T follicular helper cell (primary cell): ENCODE measurements at places on chromosomes 3 and 15.

DNA sequence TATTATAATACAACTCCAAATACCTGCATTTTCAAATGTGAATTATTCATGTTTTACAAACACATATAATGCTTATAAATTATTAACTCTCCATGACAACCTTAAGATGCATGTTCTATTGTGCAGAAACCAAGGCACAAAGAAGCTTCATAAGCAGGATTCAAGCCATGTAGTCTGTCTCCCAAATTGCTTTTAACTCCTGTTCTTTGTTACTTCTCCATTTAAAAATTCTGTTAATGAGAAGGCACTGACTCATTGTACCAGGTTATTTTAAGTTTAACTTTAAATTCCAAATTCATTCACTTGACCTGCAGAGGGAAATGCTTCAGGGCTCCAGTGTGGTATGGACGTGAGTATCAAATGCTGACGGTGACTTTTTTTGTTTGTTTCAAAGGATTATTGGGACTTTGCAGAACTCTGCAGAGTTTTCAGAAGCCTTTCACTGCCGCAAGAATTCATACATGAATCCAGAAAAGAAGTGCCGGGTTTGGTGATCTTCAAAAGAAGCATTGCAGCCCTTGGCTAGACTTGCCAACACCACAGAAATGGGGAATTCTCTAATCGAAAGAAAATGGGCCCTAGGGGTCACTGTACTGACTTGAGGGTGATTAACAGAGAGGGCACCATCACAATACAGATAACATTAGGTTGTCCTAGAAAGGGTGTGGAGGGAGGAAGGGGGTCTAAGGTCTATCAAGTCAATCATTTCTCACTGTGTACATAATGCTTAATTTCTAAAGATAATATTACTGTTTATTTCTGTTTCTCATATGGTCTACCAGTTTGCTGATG lies 100.0 kb downstream of the MME start:
- DNase-seq, result no peak

GRCh38 chr3:5458526-5458925 lies 271.0 kb downstream of the EDEM1 start:
- DNase-seq, result no peak

- DNase-seq, result no peak
These were observed 16.8 kb downstream of the RPUSD3 start for GRCh38 chr3:9826815-9827573.

GRCh38 chr3:142209655-142210054 lies 15.7 kb downstream of the GK5 start:
- DNase-seq, result no peak

DNA sequence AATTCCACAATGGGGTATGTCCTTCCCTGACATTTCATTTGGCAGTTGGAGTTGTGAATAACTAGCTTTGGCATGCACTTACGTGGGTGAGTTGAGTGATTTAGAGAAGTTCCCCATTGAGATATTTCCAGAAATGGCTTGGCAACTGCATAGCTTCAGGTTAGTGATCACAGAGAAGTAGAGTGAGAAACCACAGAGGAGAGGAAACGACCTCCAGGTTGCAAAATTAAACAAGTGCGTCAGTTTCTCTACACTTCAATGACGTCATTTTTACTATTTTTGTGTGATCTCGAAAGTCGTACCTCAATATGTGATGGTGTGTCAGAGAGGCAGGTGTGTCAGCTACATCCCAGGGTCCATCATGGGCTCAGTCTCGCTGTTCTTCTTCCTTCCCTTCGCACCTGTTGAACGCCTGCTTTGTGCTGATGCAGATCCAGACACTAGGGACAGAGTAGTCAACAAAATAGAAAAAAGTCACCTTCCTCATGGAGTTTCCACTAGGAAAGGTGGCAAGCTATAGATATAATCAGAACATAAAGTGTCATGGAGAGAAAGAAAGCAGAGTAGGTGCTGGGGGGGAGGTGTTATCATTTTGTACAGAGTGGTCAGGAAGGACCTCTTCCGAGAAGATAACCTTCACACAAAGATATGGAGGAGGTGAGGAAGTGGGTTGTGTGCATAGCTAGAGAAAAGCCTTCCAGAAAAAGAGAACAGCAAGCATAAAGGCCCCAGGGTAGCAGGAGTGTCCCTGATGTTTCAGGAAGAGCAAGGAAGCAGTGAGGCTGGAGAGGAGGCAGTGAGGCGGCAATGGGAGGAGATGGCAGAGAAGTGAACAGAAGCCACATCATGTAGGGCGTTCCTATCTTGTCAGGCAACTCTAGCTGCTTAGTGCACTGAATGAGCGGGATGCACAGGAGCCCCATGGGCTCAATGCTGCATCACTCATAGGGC lies 75.6 kb downstream of the MCTP2 start:
- no peak for DNase-seq

- DNase-seq, result peak; percentile 4
These were observed 932 bp downstream of the ARL8B start for GRCh38 chr3:5122741-5123706.

- no peak for DNase-seq
These were observed 132.1 kb upstream of the TRIM42 start for GRCh38 chr3:140545756-140546155.

DNA sequence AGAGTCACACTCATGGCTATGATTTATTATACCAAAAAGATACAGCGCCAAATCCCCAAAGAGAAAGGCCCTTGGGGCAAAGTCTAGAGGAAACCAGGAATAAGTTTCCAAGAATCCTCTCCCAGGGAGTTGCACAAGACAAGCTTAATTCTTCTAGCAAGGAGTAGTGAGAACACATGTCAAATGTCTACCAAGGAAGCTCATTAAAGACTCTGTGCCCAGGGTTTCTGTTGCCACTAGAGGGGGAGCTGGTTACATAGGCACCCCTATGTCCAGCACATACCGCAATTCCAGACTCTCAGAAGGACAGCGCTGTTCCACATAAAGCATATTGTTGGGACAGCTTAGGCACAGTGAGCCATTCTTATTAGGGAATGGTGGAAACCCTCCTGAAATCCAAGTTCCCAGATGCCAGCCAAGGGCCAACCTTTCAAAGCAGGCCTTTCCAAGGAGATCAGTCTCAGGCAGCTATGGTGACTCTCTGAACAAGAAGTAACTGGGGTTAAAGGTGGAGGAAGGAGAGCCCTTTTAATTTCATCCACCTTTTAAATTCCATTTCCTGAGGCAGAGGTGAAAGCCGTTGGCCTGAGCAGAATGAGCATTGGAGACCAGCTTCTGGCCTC lies 194.2 kb downstream of the UACA start:
- DNase-seq, result no peak

- no peak for DNase-seq
These were observed 18.4 kb upstream of the PIGZ start for GRCh38 chr3:196987022-196987421.

- no peak for DNase-seq
These were observed 113.5 kb downstream of the GHSR start for GRCh38 chr3:172334671-172335207.

DNA sequence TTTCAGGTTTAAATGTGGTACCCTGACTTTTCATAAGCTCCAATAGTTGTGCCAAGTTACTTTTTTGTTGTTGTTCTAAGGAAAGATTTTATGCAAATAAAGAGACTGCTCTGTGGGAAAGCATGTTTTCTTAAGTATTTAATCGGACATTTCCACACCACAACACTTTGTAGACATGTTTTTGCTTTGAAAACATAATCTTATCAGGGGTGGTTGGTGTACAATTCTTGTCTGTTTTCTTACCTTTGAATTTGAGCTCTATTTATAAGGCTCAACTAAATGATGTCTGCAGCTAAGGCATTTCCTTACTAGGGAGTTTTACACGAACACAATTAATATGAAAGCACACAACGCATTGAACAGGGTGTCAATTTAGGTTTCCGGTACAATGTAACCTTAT lies 81.5 kb upstream of the CDIN1 start:
- no peak for DNase-seq

DNA sequence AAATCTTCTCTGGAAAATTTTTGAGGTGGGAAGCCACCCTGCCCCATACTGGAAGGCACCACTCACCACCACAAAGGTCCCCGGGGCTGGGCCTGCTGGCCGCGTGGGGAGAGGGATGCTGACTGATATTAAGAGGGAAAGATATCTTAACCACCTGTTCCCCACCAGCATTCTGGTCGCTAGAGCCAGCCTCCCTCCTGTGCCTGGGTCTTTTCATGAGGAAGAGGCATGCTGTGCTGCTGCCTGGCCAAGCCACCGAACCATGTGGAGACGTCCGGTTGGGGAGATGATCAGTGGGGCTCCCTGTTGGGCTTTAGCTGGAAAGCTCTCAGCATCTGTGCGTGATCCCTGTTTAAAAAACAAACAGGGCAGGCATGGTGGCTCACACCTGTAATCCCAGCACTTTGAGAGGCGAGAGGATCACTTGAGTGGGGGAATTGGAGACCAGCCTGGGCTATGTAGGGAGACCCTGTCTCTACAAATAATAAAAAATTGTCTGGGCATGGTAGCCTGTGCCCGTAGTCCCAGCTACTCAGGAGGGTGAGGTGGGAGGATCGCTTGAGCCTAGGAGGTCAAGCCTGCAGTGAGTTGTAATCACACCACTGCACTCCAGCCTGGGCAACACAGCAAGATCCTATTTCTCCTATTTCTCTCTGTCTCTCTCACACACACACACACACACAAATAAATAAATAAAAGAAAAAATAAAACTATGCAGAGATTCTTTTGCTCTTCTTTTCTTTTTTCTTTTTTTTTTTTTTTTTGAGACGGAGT lies 1.0 kb downstream of the KLHL18 start:
- no peak for DNase-seq

DNA sequence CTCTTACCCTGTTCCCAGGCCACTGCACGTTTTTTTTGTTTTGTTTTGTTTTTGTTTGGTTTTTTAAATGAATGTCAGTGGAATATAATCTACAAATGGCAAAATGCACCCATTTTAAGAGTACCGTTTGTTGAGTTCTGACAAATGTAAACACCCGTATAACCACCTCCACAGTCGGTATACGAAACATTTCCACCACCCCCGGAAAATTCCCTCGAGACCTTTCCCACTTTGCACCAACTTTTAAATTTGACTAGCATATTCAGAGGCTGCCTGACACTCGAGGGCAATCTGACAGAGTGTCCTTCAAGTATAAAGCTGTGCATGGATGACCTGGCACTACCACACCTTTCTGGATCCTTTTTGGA lies 613 bp upstream of the ARHGEF3 start:
- DNase-seq, result no peak

DNA sequence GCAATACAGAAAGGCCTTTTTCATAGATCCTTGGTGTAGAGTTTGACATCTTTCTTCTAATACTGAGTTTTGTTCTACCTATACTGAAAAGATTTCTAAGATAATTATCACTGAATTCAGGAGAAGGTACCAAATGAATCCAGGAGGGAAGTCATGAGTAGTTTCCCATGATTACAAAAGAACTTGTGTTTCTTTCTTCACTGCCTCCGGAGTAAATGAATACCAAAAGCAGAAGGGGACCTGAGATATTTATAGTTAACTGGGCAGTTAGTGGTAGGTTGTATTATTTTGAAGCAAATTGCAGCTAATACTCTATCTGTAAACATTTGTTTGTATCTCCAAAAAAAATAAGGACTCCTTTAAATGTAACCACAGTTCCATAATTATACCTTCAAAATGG lies 175.4 kb downstream of the SUCNR1 start:
- DNase-seq, result no peak

- DNase-seq, result no peak
These were observed at the start of gene XIRP1 for GRCh38 chr3:39192490-39193092. Gene XIRP1 (minus strand): TSS chr3:39192595. CDS start chr3:39189445, 3,150 bp downstream.

- DNase-seq, result no peak
These were observed 103.9 kb upstream of the HES1 start for GRCh38 chr3:194031867-194032635.

DNA sequence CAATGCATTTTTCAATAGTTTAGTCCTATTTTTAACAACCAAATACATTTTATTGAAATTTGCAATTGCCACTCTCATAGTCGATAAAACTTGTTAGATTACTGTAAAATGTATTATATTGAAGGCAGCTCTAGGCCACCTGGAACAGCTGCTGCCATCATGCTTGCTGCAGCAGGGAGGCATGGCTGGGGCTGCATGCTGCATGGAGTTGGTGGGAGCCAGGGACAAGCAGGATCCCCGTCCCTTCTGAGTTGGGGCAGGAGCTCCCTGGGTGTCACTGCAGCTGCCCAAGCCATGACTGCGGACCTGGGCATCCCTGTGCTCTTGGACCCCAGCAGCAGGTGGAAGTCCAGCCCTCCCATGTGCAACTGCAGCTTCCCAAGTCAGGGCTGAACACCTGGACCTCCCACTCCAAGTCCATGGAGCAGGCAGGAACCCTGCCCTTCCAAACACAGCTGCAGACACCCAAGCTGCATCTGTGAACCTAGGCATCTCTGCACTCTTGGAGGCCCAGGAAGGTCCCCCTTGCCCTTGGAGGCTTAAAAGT lies 742.0 kb downstream of the ZBBX start:
- no peak for DNase-seq

GRCh38 chr3:155744626-155745324 lies at the start of gene PLCH1:
Gene PLCH1 (minus strand): TSS chr3:155745071. CDS start chr3:155704224, 40,847 bp downstream.
- DNase-seq, result peak; percentile 34

- no peak for DNase-seq
These were observed 104.3 kb downstream of the OXNAD1 start for GRCh38 chr3:16369276-16369675.

- DNase-seq, result no peak
These were observed 15.4 kb downstream of the SLC22A14 start for GRCh38 chr3:38297537-38297936.

DNA sequence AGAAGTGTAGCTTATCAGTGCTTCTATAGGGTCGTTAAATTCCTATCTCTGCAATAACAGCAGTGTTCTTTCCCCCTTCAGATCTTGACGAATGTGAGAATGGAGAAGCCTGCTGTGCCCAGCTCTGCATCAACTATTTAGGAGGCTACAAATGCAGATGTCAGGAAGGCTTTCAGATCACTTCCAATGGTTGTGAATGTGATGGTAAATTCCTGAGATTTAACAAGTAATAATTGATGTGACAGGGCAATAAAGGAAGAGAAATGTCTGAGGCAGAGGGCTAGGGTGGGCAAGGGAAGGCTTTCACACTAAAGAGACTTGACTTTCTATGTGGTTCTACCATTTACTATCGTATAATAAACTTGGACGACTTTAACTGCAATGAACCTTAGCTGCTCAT lies 711.7 kb upstream of the GOLIM4 start:
- no peak for DNase-seq

DNA sequence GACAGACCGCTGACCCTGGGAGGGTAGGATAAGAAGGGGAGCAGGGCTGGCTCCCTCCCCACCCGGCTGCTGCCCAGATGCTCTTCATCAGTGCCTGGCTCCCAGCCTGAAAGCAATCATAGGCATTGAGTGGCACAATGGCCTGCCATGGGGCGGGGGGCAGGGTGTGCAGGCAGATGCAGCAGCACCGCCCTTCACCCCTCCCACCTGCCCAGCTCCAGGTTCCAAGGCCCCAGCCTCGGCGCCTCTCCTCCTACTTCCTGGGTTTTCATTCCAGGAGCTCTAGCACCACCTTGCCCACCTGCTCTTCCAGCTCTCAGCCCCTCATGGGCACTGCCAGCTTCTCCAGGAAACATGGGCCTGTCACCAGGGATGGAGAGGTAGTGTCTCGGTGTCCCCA lies 101.7 kb downstream of the MEGF11 start:
- no peak for DNase-seq
